ENCODE measurements at places on chromosomes 6 and 20.

DNA sequence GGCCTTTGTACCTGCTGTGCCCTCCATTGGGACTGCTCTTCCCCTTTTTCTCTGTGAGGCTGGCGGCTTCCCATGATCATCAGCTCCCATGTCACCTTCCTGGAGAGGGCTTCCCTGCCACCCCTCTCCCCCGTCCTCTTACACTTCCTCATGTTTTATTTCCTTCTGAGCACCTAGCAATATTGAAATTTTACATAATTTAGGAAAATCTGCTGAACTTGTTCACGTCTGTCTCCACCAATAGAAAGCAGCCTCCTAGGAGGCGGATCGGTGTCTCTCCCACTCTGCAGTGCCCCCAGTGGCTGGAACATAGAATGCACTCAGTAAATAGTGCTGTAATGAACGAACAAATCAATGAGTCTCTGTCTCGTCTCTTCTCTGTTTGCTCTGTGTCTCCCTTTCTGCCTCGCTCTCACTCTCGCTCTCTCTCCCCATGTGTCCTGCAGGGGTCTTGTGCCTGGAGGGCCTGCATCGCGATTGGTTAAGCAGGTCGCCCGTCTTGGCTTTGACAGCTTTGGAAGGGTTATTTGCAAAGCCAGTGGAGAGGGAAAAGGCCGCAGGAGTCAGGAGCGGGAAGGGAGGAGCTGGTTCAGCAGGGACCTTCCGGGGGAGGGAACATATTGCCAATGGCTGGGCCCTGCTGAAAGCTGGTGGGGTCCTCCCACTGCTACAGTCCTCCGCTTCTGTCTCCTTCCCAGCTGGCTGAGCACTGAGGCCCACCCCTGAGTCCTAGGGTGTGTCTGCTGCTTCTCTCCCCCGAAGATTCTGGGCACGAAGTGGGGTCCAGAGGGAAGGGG lies 12.1 kb upstream of the OCSTAMP start:
- DNase-seq = peak; percentile 52

DNA sequence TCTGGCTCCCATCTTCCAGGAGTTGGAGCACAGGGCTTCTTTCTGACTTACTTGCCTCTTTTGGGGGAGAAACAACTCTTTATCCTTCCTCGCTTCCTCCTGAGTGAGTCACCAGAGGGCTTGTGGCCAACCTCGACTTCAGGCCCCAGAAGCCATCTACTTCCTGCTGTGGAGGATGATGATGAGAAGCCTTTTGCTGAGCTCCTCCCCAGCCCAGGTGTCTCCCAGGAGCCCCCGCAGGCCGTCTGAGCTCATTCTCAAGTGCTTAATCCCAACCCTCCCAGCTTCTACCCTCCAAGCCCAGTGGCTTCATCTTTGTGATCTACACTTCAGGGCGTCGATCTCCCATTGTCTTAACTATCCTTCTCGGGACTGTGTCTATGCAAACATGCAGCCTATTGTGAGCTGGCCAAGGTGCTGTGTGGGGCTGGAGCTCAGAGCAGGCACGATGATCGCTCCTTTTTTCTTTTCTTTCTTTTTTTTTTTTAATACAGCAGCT lies 27.9 kb downstream of the SDCBP2 start:
- no peak for DNase-seq

DNA sequence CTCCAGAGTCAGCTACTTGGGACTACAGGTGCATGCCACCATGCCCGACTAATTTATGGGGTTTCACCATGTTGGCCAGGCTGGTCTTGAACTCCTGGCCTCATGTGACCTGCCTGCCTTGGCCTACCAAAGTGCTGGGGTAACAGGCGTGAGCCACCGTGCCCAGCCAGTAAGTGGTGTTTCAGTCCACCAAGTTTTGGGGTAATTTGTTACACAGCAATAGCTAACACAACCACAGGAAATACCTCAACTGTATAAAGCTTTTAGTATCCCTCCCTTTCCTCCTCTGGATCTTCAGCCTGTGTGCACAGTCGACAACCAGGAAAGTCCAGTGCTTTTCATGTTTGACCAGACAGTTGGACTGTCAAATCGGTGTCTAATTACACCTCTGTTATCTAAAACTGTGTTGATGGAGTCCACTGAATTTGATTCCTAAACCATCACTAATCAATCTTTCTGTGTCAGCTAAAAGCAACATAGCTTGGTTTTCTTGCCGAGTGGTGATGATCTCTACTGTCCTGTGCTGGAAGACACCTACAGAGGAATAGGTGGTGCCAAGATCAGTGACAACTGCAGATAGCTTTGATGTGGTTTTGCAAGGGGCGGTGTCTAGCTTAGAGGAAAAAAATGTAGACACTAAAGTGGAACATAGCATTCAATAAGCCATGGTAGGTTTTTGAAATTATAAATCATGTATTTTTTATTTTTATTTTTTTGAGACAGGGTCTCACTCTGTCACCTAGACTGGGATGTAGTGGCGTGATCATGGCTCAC lies 22.2 kb upstream of the ZBTB2 start:
- DNase-seq = no peak

DNA sequence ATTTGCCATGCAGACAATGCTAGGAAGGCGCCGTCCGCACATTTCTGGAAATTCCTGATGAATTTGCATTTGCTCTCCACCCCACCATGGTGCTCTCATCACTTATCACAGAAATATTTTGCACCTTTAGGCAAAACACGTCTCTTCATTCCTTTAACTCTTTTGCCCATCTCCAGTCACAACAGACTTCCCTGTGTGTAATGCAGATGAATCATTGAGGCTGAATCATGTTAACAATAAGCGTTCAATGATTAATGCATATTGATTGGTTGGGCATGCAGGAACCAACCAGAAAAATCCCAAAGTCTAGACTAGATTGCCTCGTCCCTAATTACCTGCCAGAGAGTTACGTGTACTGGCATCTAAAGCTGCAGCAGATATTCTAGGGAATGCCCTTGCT lies 80.0 kb upstream of the ATXN1 start:
- DNase-seq = no peak

- DNase-seq = no peak
Measured at GRCh38 chr20:38842026-38842425, 36.5 kb downstream of the PPP1R16B start.

- DNase-seq = no peak
Measured at GRCh38 chr6:28802417-28803336, 121.1 kb downstream of the TRIM27 start.

GRCh38 chr6:84417260-84417659 lies 189.8 kb upstream of the CEP162 start:
- DNase-seq = no peak

DNA sequence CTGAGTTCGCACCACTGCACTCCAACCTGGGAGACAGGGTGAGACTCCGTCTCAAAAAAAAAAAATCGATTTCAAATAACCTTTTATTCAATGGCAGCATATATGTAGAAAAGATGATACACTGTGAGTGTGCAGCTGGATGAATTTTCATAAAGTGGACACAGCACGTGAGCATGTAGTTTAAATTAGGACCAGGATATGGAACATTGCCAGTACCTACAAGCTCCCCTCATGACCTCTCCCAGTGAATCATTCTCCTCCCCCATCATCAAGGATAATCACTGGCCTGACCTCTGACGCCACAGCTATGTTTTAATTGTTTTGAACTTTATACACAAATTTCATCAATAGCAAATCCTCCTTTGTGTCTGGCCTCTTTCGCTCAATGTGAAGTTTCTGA lies 53.8 kb upstream of the HDAC2 start:
- DNase-seq = no peak

GRCh38 chr20:51382986-51383821 lies 159.3 kb downstream of the NFATC2 start:
- DNase-seq = no peak

GRCh38 chr20:24574797-24575196 lies 105.4 kb downstream of the SYNDIG1 start:
- DNase-seq = no peak

- DNase-seq = no peak
Measured at GRCh38 chr6:89063881-89064280, 16.7 kb upstream of the PNRC1 start.

DNA sequence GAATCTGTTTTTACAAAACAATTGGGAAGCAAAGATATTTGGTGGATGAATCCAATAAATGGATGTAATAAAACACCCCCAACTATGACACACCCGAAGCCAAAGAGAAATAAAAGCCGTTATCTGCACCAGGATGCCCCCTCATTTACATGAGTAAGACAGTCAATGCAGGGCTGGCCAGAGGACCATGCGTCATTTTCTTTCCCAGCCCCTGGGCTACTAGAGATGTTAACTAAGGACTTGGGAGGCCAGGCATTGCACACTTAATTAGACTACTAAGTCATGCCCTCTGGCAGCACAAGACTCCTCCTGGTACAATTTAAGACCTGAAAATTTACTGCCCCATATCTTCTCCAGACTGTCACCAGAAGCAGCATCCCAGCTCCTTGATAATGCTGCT lies 3.2 kb downstream of the LEMD2 start:
- no peak for DNase-seq

DNA sequence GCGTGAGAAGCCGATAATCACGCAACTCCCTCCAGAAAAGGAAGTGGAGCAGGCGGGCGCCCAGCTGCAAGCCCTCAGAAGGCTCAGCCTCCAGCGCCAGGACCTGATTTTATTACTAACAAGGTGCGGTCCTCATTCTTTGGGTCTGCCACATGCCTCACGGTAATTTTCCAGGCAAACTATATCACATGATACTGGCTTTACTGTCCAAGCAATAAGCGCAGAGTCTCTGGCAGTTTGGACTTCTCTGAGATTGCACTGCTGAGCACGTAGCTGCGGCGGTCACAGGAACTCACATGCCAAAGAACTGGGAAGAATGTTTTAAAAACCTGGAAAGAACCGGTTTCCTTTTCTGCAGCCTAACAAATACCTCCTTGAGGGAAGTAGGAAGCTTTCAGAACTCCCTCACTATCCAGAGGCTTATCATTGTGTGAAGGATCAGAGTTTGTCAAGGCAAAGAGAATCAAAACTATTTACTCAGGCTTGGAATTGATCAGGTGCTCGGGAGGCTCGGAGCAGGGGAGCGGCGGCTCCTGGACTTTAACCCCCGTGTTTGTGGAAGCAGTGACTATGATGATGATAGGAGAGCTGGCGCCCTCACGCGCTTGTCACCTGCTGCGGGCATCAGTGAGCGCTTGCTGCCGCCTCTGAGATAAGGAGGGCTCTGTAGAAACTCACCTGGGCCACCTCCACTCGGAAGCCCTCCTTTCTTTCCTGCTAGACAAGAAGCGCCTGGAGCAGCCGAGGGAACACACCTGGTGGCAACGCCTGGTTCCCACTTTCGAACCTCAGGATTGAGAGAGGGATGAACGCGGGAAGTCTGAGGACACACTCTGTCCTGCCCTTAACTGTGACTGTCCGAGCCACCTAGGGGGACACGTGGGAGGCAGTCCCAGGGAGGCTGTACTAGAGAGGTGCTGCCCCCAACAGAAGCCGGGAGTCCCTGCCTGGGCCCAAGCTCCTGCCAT lies 27.2 kb upstream of the SYNJ2 start:
- DNase-seq = no peak

- DNase-seq = no peak
Measured at GRCh38 chr20:51554538-51555165, 12.1 kb upstream of the NFATC2 start.

DNA sequence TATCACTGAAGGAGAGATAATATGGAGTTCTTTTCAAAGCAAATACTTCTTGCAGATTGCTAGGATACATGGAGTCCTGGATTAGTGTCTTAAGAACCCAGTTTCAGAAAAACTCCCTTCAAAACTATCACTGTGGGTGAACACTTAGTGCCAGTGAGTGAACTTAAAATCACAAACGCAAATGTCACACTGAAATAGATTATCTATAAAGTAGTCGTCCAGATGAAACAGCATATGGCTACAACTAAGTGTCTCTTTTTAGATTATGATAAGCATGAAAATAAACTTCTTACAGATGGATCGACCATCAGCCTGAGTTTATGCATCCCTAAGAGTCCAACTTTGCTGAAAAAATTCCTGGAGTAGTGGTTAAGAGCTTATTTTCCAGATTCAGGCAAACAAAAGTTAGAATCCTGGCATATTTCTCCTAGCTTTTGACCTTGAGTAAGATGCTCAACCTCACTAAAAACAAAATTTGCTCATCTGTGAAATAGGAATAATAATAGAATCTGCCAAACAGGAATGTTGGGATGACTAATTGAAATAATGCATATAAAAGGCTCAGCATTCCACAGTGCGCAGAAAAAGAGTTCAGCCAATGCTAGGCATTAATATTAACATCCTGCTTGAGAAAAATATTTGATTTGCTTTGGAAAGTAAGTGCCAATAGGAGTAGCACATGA lies 70.4 kb downstream of the DOK5 start:
- no peak for DNase-seq

GRCh38 chr6:28743271-28743789 lies 180.5 kb downstream of the TRIM27 start:
- DNase-seq = no peak

GRCh38 chr20:23776067-23776771 lies 25.5 kb upstream of the CST1 start:
- DNase-seq = no peak

- DNase-seq = no peak
Measured at GRCh38 chr6:7758456-7758855, 32.6 kb downstream of the BMP6 start.

- peak; percentile 28 for DNase-seq
Measured at GRCh38 chr6:43644940-43645612, at the start of gene RSPH9. RSPH9 (plus strand) TSS chr6:43645036; CDS start chr6:43645099, 63 bp downstream.

DNA sequence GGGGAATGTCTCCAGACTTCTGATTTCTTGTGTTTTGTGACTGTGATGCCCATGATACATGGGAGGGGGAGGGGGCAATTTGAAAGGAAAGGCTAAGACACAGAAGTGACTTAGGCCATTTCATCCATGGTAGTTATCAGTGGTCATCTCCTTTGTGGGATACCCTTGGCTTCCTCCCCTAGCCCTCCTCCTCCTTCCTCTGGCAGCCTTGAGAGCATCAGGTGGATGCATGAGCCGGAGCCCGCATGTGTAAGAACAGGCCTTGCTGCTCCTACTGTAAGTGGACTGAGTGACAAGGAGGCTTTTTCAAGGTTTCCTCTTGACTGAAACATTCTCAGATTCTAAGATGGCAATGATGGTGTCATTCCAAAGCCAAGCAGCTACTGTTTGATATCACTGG lies 874 bp downstream of the CD83 start:
- DNase-seq = no peak

GRCh38 chr6:161284653-161285052 lies 10.8 kb upstream of the AGPAT4 start:
- DNase-seq = no peak

GRCh38 chr6:14271789-14272736 lies 154.5 kb downstream of the CD83 start:
- DNase-seq = no peak

DNA sequence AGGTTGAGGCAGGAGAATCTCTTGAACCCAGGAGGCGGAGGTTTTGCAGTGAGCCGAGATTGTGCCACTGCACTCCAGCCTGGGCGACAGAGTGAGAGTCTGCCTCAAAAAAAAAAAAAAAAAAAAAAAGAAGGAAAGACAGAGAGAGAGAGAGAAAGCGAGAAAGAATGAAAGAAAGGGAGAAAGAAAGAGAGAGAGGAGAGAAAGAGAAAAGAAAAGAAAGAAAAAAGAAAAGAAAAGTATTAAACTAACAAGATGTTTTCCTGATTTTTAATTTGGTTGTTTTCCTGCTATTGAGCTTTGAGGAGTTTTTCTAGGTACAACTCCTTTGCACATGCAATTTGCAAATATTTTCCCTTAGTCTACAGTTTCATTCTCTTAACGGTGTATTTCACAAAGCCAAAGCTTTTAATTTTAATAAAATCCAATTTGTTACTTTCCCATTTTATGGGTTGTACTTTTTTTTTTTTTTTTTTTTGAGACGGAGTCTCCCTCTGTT lies 10.8 kb upstream of the TRERF1 start:
- DNase-seq = no peak
